ENCODE measurements at places on chromosomes 2 and 18. TPM values are rescaled to one million over a fixed set of nuclear protein-coding genes. Genes with fewer than 3 reads are reported as not detected.

The NEB gene
- 0.64 TPM for total RNA-seq

- DNase-seq, result no peak
Observed at GRCh38 chr2:178333851-178334250, 117.1 kb downstream of the PRKRA start.

DNA sequence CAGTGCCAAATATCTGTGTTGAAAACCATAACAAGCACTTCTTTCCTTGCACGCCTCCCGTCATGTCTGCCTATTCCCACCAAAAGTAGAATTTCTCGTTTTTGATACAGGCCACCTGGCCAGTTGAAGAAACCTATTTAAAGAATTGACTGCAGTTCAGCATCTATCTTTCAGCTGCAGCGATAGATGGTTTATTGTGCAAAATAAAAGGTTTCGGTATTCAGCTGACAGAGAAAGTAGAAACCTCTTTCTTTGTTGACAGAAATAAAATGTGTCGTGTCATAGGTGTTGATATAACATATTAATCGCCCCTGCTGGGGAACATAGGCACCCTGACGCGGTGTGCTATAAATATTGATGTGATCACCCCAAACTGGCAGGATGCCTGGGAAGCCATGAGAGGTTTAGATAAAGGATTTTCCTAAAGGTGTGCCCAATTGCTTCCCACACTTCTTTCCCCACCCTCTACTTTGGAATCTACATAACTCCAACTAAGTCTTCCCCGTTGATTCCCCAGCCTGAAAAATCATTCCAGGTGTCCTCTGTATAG is 570.4 kb downstream of the CCDC85A start:
- DNase-seq, result no peak

The KLHL30 gene
- total RNA-seq, result 4.4 TPM

DNA sequence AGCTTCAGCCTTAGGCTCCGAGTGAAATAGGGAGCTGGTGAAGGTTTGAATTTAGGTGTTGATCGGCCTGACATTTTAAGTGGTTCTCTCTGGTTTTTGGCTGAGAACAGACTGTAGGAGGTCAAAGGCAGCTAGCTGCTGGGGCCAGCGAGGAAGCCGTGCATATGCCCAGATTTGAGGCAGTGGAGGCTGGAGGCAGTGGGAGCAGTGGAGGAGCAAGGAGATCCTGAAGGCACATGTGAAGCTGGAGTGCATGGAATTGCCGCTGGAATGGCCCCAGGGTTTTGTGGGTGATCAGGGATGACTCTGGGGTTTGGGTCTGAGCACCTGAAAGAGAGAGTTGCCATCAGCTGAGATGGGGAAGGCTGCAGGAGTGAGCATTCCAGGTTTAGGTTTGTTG is 25.1 kb downstream of the STEAP3 start:
- peak; percentile 53 for DNase-seq

GRCh38 chr2:71643674-71644357 is 190.5 kb downstream of the DYSF start:
- DNase-seq, result no peak

The RTP5 gene
- not detected for total RNA-seq

DNA sequence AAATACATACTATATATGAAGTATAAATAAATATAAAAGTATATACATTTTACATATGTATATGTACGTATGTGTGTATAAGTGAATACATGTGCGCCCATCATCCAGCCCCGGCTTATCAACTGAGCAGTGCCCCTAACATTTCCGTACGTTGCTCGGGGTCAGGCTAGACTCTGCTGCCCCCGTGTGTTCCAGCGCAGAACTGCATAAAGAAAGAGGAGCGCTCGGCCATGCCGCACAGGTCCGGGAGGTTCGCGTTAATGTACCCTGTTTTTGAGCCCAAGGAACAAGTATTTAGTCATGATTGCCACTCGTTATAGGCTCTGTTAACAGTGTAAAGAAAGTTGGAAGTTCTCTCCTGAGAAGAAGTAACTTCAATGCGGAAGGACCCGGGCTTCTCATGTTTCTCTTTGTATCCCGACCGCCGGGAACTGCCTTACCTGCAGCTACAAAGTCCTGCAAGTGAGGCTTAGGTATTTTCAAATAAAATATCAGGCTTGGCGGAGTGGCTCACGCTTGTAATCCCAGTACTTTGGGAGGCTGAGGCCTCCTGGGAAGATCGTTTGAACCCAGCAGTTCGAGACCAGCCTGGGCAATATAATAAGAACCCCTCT is 55.7 kb downstream of the CD8B2 start:
- no peak for DNase-seq

- DNase-seq, result no peak
Observed at GRCh38 chr2:69185807-69186206, 172.8 kb downstream of the ANTXR1 start.

- no peak for DNase-seq
Observed at GRCh38 chr18:57959278-57959677, 84.7 kb upstream of the NEDD4L start.

- DNase-seq, result no peak
Observed at GRCh38 chr2:170006587-170007325, 171.2 kb upstream of the MYO3B start.
